ENCODE measurements at places on chromosomes 1 and 21.

- H3K27ac ChIP-seq, result peak overlapping the region; percentile 80
- H3K4me1 ChIP-seq, result peaks cover 29% of the 10 kb centered on the region
- DNase-seq, result no peak
Measured at GRCh38 chr21:45420061-45421041, 15.4 kb downstream of the COL18A1 start.

GRCh38 chr1:119038363-119038762, 50.2 kb upstream of the TBX15 start:
- H3K36me3 ChIP-seq, result no peaks in the 10 kb centered on the region
- no peak for DNase-seq
- H3K27me3 ChIP-seq, result no peaks in the 10 kb centered on the region
- peaks cover 13% of the 10 kb centered on the region for H3K4me1 ChIP-seq
- H3K27ac ChIP-seq, result no peak overlapping the region

- no peak for DNase-seq
- H3K27me3 ChIP-seq, result no peaks in the 10 kb centered on the region
- H3K36me3 ChIP-seq, result no peaks in the 10 kb centered on the region
- peaks cover 36% of the 10 kb centered on the region for H3K4me1 ChIP-seq
- peak overlapping the region; percentile 89 for H3K27ac ChIP-seq
Measured at GRCh38 chr1:22450351-22451021, 1.2 kb upstream of the ZBTB40 start.

DNA sequence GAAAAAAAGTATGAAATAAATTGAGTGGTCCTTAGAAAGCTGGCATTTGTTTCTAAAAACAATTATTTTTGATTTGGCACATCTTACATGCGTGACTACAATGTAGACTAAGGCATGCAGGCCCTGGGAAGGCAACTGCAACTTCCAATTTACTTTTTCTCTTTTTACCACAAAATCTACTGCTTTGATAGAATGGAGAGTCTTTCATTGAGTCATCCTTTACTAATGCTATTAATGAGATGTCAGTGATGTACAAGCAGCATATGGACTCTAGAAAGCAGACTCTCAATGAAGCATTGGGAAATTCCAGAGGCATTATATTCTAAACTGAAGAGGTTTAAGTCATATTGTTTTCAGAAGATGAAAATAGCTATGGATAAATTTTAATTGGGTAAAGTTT, 29.6 kb upstream of the PRRX1 start:
- no peak overlapping the region for H3K27ac ChIP-seq
- no peak overlapping the region for H3K4me3 ChIP-seq
- peaks cover 3% of the 10 kb centered on the region for H3K4me1 ChIP-seq
- H3K36me3 ChIP-seq, result 0 out of 2 replicates have a peak, but pooled peaks cover 2% of the 10 kb centered on the region
- no peaks in the 10 kb centered on the region for H3K27me3 ChIP-seq
- DNase-seq, result no peak

DNA sequence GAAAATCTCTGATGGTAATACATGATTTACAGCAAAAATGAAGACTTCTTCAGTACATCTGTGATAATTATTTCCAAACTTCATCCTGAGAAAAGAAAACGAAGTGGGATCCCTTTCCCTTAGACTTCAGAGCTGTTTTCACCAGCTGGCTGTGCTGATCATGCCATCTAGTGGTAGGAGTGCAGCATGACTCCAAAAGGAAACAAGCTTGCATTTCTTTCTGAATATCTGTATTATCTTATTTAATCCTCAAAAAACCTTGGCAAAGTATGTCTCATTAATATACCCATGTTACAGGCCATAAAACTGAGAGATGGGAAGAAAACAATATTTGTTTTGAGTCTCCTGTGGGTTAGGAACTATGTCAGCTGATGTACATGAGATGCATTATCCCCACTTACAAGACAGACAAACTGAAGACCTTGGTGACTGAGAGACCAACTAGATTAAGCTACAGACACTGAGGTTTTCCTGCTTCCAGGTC, 9.8 kb upstream of the GJA8 start:
- H3K4me1 ChIP-seq, result peaks cover 21% of the 10 kb centered on the region
- no peak overlapping the region for H3K27ac ChIP-seq
- no peak overlapping the region for H3K4me3 ChIP-seq
- peak; percentile 31 for DNase-seq

GRCh38 chr1:183291802-183292514, 105.9 kb downstream of the LAMC2 start:
- no peaks in the 10 kb centered on the region for H3K27me3 ChIP-seq
- peak overlapping the region; percentile 71 for H3K27ac ChIP-seq
- DNase-seq, result no peak
- peaks cover 4% of the 10 kb centered on the region for H3K36me3 ChIP-seq

DNA sequence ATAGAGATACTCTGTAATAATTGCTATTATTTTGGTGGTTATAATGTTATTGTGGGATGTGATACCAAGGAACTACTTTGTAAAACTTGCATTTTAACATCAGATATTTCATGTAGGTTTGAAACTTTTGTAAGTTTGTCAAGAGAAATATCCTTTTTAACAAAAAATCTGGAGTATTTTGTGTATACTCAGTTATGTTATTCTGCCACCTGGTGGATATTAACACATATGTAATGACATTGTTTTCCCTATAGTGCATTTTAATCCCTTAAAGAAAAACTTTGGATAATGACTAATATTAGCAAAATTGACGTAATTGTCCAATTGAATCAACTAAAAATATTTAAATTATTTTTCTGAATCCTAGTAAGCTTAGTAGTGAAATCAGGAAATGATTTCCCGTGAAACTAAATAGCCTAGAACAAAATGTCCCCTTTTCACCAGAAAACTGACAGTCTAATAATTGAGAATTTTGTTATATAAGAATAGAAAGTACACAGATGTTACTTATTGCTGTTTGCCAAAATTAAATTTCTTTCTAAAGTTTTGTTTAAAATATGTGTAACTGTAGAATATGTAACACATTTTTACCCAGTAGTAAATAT, 39.6 kb downstream of the KCTD3 start:
- peaks cover 35% of the 10 kb centered on the region for H3K36me3 ChIP-seq
- peaks cover 12% of the 10 kb centered on the region for H3K4me1 ChIP-seq
- H3K4me3 ChIP-seq, result no peak overlapping the region

- H3K4me3 ChIP-seq, result no peak overlapping the region
- H3K27ac ChIP-seq, result no peak overlapping the region
- H3K4me1 ChIP-seq, result 0 out of 2 replicates have a peak, but pooled peaks cover 5% of the 10 kb centered on the region
- H3K36me3 ChIP-seq, result no peaks in the 10 kb centered on the region
Measured at GRCh38 chr1:229887043-229887822, 179.8 kb upstream of the GALNT2 start.

- H3K4me1 ChIP-seq, result peaks cover 2% of the 10 kb centered on the region
- no peak overlapping the region for H3K27ac ChIP-seq
- no peak overlapping the region for H3K4me3 ChIP-seq
- H3K27me3 ChIP-seq, result no peaks in the 10 kb centered on the region
- peaks cover 60% of the 10 kb centered on the region for H3K36me3 ChIP-seq
- DNase-seq, result no peak
Measured at GRCh38 chr1:39964552-39964951, 9.6 kb downstream of the MFSD2A start.

- H3K36me3 ChIP-seq, result 0 out of 2 replicates have a peak, but pooled peaks cover 3% of the 10 kb centered on the region
- H3K4me3 ChIP-seq, result no peak overlapping the region
- no peaks in the 10 kb centered on the region for H3K27me3 ChIP-seq
- H3K4me1 ChIP-seq, result no peaks in the 10 kb centered on the region
- no peak for DNase-seq
Measured at GRCh38 chr1:15696956-15697521, 12.9 kb downstream of the PLEKHM2 start.

DNA sequence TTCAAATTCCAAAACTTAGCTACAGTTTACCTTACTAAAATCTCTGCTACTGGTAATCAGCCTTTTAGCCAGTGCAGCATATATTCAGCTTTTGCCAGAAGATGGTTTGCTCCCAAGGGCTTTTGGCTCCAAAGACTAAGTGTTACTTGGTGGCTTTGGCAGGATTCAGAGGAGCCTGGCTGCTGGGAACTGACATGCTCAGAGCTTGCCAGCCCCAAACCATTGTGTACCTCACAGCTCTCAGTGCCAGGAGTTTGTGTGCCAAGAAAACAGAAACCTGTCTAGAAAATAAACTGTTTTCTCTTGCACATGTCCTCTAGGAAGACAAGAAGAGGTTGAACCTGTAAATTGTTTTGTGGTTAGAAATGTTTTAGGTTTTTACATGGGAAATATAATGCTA, 315.9 kb downstream of the ST6GALNAC3 start:
- peaks cover 13% of the 10 kb centered on the region for H3K4me1 ChIP-seq
- no peak overlapping the region for H3K27ac ChIP-seq
- H3K4me3 ChIP-seq, result no peak overlapping the region

DNA sequence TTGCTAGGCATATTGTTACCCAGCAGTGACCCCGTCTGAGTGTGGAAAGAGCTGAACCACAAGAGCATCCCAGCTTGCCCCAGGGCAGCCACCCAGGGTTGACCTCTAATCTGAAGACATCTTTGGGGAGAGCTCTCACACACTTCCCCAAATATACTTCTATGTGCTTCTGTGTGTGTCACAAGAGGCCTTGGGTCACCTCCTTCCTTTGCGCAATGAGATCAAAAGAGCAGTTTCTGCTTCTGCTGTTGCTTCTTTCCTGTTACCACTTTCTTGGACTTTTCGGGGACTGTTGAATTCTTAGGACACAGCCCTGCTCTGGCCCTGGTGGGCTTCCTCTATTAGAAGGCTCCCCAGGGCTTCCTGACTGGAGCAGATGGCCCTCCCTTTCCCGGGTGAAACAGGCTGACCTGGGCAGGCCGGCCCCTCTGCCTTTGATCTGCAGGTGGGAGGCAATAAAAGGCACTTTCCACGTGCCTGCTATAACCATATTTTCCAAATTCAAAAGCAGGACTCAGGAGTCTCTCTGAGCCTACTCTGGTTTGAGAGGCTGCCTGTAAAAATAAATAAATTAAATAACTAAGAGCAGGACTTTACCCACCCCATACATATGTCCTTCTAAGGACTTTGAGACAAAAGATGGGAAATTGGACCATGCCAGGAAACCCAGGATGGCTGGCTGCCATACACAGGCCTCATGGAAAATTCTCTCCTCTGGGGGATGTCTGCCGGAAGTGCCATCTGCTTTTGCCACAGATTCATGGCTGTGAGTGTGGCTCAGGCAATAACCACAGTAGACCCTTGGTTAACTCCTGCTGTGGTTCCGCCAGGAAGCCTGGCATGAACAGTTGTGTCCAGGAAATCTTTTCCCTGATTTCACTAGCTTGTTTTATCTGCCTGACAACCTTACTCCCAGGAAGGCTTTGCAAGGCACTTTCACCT, 28.3 kb upstream of the RCSD1 start:
- DNase-seq, result no peak
- no peak overlapping the region for H3K27ac ChIP-seq
- no peak overlapping the region for H3K4me3 ChIP-seq
- no peaks in the 10 kb centered on the region for H3K27me3 ChIP-seq

- H3K36me3 ChIP-seq, result peaks cover 26% of the 10 kb centered on the region
- H3K4me1 ChIP-seq, result peaks cover 7% of the 10 kb centered on the region
- no peaks in the 10 kb centered on the region for H3K27me3 ChIP-seq
- no peak overlapping the region for H3K27ac ChIP-seq
Measured at GRCh38 chr1:154987326-154987725, 4.2 kb downstream of the FLAD1 start.

GRCh38 chr1:61853583-61853982, 111.3 kb downstream of the PATJ start:
- peak overlapping the region; percentile 3 for H3K4me3 ChIP-seq
- H3K27me3 ChIP-seq, result no peaks in the 10 kb centered on the region
- peaks cover 29% of the 10 kb centered on the region for H3K4me1 ChIP-seq
- no peak overlapping the region for H3K27ac ChIP-seq
- DNase-seq, result no peak

DNA sequence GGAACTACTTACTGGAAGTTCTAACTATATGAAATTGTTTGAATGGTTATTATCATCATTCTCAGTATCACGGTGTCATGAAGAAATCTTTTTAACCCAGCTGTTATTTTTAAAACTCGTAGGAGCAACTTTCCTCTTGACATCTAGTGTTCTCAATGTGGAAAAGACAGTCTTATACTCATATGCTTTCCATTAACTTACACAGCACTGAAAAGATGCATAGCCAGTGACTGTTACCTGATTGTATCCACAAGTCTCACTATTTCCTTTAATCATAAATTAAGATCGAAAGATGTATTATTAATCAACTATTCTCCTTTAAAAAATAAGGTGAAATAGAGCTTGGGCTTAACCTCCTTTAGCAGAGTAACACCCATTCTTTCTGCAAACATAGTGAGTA, 59.7 kb upstream of the TNFSF4 start:
- peaks cover 4% of the 10 kb centered on the region for H3K4me1 ChIP-seq
- no peaks in the 10 kb centered on the region for H3K27me3 ChIP-seq
- H3K27ac ChIP-seq, result no peak overlapping the region

- H3K36me3 ChIP-seq, result no peaks in the 10 kb centered on the region
- no peak for DNase-seq
- no peaks in the 10 kb centered on the region for H3K4me1 ChIP-seq
- H3K27ac ChIP-seq, result no peak overlapping the region
- H3K4me3 ChIP-seq, result no peak overlapping the region
Measured at GRCh38 chr21:19029816-19030215, 626.2 kb upstream of the TMPRSS15 start.

DNA sequence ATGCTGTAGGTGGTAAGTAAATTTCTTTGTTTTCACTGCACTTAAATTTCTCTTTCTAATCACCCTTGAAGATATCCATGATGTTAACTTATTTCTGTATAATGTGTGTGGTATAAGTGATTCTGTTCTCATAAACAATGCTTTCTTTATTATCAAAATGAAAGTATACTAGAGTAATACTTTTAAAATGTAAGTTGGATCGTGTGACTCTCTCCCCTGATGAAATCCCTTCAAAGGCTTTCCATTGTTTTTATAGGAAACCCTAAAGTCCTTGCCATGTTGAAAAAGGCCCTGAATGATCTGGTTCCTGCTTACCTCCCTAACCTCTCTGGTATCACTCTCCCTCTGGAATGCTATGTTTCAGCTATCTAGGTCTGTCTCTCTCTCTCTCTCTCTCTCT, 191.1 kb upstream of the LHX8 start:
- H3K4me3 ChIP-seq, result no peak overlapping the region
- H3K4me1 ChIP-seq, result no peaks in the 10 kb centered on the region
- no peaks in the 10 kb centered on the region for H3K36me3 ChIP-seq
- no peak overlapping the region for H3K27ac ChIP-seq

GRCh38 chr1:5725406-5725805, 266.8 kb downstream of the NPHP4 start:
- H3K27me3 ChIP-seq, result no peaks in the 10 kb centered on the region
- no peak for DNase-seq
- peaks cover 8% of the 10 kb centered on the region for H3K36me3 ChIP-seq
- H3K4me1 ChIP-seq, result peaks cover 9% of the 10 kb centered on the region
- H3K4me3 ChIP-seq, result no peak overlapping the region

DNA sequence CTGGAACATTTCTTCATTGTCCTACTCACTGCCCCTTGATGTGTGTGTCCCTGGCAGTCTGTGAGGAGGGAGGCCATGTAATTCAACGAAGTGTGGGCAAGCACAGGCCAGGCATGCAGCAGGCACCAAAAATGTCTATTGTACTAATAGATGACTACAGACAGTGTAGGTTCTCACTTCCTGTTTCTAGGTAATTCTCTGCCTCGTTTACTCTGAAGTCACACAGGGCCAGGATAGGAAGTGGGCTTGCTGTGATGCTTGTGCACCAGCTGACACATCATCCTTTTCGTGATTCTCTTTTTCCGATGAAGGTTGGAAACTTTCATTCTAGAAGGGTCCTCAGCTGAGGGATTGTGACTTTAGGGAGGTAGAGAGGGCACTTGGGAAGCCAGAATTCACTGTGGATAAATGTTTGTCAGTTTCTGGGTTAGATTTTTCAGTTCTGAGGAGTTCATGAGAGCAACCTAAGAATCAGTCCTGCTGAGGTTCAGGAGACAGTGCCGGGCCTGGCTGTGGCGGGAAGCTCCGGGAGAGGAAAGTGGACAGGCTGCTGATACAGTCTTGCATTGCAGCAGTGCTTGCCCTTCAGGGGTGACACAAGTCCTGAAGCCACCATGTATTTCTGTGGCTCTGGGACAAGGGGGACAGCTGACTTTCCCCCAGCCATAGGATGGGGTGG, 4.3 kb upstream of the CSF1 start:
- no peak for DNase-seq
- no peak overlapping the region for H3K27ac ChIP-seq
- no peak overlapping the region for H3K4me3 ChIP-seq
- no peaks in the 10 kb centered on the region for H3K36me3 ChIP-seq

All from WTC11 (cell line).